ENCODE measurements at places on chromosomes 4 and X.

DNA sequence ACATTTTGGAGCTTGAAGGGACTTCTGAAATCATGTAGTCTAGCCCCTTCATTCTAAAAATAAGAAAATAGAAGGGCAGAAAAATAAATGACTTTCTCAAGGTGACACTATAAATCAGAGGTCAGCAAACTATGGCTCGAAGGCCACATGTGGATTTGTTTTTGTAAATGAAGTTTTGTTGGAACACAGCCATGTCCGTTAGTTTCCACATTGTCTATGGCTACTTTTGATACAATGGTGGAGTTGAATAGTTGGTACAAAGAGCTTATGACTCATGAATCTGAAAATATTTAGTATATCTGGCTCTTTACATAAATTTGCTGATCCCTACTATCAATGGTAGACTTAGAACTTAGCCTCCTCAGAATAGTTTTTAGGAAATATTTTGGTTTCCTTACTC, 302.4 kb upstream of the PRPS2 start:
- DNase-seq, result no peak

- DNase-seq, result no peak
Measured at GRCh38 chr4:77305766-77306165, 148.8 kb downstream of the CCNG2 start.

DNA sequence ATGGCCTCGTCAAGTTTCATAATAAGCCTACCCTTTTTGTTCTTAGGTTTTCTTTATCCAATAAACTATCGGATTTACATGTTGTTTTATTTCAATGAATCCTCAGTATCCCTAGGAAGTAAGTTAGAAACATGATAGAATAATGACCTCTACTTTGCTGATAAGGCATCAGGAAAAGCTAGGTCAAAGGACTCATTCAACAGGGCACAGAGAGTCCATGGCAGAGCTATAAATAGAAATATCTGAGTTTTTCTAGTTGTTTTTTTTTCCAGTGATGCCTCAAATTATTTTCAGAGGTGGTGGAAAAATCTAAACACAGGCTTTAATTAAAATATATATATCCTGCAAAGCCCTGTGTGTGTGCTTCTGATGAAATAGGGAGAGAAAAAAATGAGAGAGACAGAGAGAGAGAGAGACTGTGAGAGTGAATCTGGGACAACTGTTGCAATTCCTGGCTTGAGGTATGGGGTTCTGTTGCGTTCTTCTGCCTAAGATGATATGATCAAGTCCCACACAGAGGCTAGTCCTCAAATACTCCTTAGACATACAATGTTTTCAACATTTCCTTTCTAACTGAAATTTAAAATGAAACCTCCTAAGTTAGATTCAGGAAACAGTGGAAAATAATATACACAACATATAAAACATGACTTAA, 139.9 kb downstream of the HDX start:
- peak; percentile 4 for DNase-seq

DNA sequence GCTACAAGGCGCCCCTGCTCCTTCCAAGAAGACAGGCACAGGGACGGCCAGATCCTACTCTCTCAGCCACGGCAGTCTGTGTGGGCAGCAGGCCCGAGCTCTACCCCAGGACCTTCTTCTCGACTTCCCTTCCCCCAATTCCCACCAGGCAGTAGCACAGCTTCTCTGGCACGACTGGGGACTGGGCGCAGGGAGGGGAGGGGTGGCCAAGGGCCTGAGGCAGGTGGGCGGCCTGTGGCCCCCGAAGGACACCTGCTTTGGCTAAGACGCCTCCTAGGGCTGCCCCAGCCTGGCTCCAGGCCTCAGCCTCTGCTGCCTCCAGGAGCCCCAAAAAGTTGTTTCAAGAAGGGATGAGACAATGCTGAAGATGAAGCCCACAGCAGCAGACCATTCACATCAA, 24.2 kb upstream of the IRF2 start:
- no peak for DNase-seq

DNA sequence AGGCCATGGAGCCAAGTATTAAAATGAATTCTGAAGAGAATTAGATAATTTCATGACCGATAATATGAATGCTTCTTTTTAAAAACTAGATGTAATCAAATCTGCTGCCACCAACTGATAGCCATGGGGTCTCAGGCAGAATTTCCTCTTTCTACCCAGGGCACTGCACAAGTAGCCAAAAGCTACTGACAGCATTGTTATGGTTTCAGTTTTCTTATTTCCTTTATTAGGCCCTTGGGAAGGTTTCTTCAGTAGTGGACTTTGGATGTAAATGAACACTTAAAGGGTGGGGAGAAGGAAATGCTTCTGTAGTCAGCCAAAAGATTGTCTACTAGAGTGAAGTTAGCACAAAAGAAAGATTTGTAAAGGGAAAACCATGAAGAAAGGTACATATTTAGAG, 686.0 kb downstream of the ADGRL3 start:
- peak; percentile 21 for DNase-seq

All from lung (tissue), 17 donors.